Ecto neural progenitor cell (in vitro differentiated cells): ENCODE measurements at places on chromosomes 7 and 10.

GRCh38 chr10:51694086-51694768 is 5.2 kb downstream of the CSTF2T start:
- DNase-seq, result no peak

GRCh38 chr7:141640239-141640840 is 61.6 kb downstream of the DENND11 start:
- no peak for DNase-seq

- DNase-seq, result no peak
These were observed 133.3 kb downstream of the KCNMA1 start for GRCh38 chr10:77504196-77504872.

DNA sequence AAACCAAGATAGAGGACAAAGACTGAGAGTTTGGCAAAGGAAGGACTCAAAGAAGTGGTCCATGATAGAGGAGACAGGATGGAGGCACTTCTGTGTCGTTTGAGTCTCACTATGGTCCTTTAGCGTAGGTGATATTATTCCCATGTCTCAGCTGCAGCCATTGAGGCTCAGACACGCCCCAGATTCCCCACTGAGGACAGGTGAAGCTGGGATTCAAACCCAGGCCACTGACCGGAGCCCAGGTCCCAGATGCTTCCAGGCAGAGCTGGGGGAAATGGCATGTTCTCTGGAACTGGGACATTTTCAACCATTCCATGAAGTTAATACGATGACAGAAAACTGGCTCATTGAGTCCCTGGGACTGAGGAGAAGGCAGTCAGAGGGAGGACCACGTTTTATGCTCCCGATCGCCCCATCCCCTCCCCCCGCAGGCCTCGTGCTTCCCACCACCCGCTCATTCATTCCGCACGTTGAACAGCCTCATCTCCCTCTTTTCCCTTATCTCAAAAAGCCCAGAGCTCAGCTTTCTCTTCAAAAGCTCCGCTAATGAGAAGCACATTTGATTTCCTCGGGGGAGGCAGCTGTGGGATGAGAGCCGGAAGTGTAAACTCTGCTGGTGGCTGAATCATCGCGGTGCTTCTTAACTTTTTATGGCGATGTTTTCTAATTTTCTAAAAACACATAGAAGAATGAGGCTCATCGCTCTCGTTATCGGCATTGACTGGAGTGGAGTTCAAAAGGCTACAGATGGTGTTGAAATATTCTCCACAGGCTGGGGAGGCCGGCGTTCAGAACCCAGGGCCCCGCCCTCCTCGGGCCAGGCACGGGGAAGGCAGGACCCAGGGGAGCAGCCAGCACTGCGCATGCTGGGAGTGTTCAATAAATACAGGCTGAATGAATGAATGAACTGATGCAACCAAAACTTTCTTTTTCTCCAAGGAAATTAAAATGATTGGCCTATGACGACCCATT is 64.0 kb downstream of the OAT start:
- no peak for DNase-seq

DNA sequence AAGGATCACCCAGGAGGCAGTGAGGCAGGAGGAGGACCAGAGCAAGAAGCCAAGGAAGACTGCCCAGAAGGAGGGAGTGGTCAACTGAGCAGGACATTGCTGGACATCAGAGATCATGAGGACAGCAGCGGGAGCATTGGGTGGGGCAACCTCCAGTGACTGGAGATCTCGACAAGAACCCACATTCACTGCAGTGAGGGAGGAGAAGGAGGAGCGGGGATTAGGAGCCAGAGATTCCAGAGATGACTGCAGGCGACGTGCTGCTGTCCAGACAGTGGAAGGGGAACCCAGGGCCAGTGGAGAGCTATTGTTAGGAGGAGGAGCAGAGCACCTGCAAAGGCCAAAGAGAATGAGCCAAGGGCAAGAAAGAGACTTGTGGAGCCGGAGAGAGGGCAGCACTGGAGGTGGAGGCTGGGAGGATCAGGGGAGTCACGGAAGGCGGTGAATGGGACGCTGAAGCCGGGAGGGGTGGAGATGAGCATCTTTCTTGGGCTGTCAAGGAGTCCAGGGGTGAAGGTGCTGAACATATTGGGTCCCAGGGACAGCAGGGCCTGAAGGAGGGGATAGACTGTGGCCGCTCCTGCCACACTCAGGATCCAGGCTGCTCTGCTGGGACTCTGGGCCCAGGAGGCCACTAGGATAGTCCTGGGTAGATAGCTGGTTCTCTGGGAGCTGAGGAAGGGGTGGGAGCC is 140.1 kb upstream of the UNC5B start:
- DNase-seq, result no peak

- DNase-seq, result no peak
These were observed 1.5 kb downstream of the FHIP2A start for GRCh38 chr10:114823077-114823463.
